HCT116 (cell line): ENCODE measurements at places on chromosomes 3 and 15. TPM values are rescaled to one million over a fixed set of nuclear protein-coding genes. Genes with fewer than 3 reads are reported as not detected.

GRCh38 chr3:143495527-143495926 lies 352.7 kb downstream of the SLC9A9 start:
- DNase-seq, result no peak

DNA sequence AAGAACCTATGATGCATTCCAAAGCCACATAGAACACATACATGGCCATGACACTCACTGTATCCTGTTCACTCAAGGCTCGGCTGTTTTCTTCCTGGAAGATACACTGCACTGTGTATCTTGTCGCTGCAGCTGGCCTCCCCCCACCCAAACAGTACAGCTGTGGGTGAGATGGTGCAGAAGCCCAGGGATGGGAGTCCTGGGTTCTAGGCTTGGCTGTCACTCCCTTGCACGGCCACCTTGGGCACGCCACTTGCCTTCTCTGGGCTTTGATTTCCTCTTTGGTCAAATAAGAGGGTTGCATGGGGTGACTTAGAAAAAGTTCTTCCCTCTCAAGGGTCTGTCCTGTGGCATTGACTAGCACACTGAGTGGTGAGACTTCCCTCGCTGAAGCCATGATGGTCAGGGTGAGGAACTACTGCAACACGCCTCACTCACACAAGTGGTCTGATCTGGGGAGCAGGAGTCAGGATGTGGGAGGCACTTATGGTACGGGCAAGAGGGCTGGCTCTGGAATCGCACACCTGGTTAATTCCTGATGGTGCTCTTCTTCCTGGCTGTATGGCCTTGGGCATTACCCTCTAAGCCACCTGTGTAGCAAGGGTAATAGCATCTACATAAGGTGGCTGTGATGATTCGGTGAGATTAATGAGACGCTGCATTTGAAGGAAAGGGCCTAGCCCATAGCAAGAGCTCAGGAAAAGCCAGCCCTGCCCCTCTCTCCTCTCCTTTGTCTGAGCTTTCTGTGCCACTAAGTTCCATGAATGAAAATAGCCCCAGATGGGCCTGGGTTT lies 44.0 kb downstream of the ANP32A start:
- no peak for DNase-seq

DNA sequence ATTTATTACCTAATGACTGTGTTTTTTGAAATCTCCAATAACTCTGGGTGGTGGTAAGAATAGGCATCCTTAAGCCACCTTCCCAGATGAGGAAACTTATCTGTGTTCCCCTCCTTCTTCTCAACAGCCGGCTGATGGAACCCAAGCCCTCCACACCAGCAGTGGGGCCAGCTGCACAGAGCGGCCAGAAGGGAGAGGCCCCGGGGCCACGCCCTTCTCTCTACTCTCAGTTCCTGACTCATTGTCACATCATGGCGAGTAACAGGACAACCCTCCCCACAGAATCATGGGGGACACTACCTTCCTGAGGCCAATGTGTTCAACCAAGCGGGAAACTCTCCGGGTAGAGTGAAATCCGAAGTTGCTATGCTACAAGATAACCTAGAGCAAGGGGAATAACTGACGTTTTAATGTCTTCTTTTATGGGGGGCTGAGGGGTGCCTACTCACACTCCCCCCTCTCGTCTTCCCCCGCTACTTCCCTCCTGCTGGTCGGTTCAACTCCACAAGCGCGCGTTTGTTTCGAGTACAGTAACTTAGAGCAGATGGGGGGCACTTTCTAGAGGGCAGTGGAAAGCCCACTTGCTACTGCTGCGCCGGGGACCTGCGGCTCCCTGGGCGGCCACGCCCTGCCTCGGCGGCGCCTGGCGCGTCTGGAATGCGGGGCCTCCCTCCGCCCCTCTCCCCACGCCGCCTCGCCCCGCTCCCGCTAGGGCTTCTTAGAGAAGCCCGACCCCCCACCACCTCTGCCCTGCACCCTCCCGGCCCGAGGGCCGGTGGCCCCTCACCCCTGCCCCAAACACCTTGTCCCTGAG lies 621 bp downstream of the ANXA2 start:
- no peak for DNase-seq

CFAP91 gene
- 0.96 TPM for total RNA-seq
